ENCODE measurements at places on chromosomes 2 and 18.

DNA sequence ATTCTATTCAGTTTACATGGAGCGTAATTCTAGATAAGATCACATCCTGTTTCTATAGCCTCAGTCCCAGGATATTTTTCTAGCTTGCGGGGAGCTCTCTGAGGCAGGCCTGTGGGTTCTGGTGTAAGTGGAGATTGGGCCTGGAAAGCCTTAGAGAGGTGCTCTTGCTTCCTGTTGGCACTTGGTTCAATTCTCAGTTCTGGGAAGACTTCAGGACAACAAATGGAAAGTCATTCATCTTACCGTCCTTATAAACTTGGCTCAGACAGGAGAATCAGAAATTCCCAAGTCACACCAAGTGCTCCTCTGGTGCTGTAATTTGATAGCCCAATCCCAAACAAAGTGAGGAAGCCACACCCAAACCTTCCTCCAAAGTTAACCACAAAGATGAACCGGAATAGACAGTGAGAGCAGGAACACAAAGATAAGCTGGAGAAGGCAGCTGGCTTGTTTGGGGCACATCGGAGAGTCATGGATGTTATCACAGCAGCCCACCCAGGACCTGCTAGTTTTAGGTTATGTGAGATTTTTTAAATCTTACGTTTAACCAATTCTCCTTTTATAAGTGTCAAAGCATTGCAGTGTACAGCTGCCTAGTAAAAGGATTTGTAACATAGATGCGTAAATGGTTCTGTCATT is 144.3 kb upstream of the MAP3K20 start:
- DNase-seq = no peak

DNA sequence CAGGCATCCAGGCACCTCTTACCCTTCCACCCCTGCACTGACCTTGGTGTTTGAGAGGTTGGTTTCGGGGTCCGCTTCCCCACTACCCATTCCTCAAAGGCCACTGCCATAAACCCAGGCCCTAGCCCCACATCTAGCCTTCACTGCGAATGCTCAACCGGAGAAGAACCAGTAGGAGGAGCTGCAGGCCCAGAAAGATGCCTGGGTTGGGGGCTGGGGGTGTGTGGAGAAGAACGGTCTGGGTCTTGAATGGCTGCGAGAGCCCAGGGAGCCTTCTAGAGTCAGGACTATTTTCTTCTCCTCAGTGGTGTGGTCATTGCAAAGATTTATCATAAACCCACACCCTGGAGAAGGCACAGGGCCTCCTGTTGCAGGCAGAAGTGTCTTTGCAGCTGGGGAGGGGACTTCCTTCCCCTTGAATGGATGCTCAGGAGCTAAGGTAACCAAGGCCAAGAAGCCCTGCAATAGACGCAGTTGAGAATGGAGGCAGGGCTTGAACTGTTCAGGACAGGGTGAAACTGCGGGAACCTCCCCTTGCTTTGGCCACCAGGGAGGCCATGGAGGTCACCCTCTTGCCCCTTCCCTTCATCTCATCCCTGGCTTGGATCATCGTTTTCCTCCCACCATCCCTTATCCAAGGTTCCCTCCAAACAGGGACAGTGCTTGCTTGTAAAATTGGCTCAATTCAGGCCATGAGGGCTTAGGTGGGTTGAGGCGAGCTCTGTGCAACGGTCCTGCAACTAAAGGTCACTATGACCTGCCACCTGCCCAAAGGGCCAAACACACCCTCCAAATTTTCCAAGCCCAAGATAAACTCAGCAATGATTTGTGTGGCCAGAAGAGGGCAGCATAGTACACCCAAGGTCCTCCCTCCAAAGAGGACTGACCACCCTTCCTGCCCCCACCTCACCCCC is 20.9 kb downstream of the THNSL2 start:
- DNase-seq = peak; percentile 41

DNA sequence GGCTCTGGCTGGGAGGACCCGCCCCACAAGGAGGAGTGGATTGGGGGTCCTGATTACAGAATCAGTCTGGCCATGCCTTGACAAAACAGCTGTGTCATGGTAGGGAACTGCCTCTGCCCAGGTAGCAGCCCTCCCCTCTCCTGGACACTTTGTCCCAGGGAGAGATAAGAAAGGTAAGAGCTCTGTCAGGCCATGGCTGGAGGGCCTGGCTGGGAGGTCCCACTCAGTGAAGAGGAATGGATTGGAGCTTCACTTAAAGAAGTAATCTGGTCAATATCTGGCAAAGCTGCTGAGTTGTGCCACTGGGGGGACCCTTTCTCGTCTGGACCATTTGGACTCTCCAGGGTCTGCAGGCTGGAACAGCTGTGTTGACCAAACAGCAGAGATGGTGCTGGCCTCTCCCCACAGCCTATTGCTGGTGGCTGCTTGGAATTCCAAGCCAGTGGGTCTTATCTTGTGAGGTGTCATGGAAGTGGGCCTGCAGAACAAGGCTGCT is 75.4 kb downstream of the EPC2 start:
- DNase-seq = no peak

DNA sequence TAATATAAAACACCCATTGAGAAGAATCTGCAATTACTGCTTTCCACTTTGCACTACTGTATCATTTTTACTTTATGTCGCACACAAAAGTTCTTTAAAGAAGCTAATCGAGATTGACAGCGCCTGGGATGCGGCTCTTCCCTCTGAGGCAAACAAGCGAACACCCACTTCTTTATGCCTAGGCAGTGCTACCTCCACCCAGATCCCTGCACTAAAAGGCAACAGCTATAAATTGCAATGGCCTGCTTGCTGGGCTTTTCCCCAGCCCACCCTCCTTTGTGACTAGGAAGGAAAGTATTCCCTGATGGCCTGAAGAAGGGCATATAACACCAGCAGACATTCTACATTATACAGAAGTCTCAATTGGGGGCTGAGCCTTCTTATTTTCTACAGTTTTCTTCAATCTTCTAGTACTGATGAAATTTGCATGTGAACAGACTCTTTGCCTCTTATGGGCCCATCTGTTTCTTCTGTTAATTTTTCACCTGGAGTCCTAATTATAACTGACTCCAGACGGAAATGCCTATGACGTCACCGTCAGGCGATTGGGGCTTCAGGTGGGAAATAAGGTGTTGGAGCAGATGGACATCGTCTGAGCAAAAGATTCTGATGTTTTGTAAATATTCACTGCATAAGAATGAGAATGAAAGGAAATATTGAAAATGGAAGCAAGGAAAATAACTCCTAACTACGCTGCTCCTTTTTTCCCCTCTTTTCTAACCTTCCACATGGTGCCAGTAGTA is 138.9 kb upstream of the DCC start:
- no peak for DNase-seq

GRCh38 chr2:46776687-46777327 is 138.8 kb downstream of the MCFD2 start:
- peak; percentile 60 for DNase-seq

DNA sequence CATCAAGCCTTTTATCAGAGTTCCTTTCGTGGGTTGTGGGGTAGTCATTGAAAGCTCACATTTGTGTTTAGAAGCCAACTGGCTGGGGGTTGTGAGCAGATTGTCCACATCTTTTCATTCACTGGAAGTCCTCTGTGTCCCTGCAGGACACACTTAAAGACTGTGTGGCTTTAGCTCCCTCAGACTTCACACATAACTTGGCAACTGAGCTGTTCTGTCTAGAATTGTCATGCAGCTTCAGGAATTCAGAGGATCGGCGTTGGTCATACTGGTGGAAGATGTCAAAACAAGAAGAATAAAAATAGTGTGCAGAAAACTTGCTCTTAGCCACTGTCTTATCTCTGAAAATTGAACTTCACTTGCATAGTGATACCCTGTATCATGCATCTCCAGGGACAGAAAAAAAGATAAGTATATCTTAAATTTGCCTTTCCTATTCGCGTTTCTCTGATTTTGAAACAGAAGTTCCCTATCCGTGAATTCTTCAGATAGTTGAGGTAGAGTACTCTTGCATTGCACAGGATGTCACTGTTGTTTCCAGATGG is 49.6 kb downstream of the TRAPPC12 start:
- DNase-seq = no peak

GRCh38 chr2:20327370-20327769 is 23.3 kb downstream of the PUM2 start:
- DNase-seq = no peak

- peak; percentile 4 for DNase-seq
Measured at GRCh38 chr2:192286093-192286701, 91.5 kb upstream of the TMEFF2 start.

- no peak for DNase-seq
Measured at GRCh38 chr18:79938196-79938595, 13.3 kb downstream of the SLC66A2 start.

- DNase-seq = no peak
Measured at GRCh38 chr18:23658285-23658684, 4.4 kb downstream of the ANKRD29 start.

DNA sequence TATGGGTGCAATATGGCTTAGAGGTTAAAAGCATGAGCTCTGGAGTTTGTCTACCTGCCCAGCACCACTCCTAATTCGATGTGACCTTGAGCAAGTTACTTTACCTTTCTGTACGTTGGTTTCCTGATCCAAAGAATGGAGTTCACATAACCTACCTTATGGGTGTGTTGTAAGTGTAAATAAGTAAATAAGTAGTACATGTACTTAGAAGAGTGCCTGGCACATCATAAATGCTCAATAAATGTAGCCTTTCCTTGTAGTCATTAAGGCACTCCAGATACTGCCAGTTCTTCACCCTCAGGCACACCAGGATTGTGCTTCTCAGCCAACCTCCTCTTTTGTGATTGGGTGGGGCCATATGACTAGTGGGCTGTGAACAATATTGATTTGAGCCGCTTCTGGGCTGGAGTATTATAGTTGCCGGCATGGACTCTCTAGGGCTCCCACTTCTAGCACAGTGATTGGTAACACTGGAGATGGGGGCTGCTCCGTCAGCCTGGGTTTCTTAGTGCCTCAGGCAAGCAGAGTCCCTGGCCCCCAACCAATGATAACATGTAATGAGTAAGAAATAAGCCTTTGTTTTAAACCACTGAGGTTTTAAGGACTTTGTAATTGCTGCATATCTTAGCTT is 101.7 kb upstream of the NOSTRIN start:
- DNase-seq = no peak

- DNase-seq = no peak
Measured at GRCh38 chr2:235325151-235325550, 168.7 kb upstream of the AGAP1 start.

GRCh38 chr2:187994464-187995331 is 297.0 kb upstream of the GULP1 start:
- no peak for DNase-seq

GRCh38 chr2:137797641-137798040 is 166.6 kb upstream of the HNMT start:
- no peak for DNase-seq

DNA sequence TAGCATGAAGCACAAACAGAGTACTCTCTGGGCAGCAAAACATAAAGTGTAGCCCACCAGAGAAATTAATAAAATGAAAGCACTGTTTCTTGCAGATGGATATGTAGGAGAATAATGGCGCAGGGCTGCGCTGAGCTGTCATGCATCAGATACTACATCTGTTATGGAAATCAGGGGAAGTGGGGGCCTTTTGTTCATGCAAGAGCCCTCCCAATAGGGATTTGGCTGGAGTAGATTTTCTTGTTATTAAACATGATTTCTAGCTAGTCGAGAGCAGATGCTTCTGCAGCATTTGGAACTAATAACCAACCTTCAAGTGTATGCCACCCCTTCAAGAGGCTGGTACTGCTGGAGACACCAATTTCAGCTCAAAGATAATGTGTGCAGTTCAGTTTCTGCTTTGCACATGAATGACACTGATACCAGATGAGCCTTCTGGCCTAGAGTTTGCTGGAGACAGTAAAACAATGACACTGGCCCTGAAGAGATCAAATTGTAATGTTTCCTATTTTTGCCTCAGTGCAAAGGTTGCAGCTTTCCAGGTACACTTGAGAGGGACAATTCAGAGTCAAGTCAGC is 58.0 kb downstream of the RND3 start:
- no peak for DNase-seq

GRCh38 chr2:172833898-172834297 is 98.3 kb downstream of the RAPGEF4 start:
- DNase-seq = no peak

DNA sequence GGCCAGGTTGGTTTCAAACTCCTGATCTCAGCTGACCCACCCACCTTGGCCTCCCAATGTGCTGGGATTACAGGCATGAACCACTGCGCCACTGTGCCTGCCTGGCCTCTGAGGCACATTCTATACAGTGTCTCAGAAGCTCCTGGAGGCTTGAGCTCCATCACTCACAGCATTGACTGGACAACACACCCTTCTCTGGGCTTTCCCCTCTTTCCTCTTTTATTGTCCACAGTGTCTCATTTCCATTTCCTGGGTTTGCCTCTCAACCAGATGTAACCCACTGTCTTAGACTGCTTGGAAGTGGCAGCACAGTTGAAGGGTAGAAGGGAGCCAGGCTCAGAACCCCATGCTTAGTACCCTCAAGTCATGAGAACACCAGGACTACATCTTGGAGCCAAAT is 208.1 kb downstream of the MTX2 start:
- no peak for DNase-seq

DNA sequence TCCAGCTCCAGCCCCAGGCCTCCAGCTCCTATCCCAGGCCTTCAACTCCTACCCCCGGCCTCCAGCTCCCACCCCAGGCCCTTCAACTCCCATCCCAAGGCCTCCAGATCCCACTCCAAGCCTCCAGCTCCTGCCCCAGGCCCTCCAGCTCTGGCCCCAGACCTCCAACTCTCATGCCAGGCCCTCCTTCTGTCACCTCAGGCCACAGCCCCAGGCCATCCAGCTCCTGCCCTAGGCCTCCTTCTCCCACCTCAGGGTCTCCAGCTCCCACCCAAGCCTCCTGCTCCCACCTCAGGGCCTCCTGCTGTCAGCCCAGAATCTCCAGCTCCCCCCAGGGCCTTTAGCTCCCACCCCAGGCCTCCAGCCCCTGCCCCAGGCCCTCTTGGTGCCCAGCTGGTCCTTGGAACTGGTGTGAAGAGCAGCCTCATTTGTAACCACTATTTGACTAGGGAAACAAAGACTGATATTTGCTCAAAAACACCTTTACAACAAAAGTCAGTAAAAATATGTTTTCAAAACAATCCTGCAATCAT is 67.8 kb upstream of the SALL3 start:
- DNase-seq = no peak

DNA sequence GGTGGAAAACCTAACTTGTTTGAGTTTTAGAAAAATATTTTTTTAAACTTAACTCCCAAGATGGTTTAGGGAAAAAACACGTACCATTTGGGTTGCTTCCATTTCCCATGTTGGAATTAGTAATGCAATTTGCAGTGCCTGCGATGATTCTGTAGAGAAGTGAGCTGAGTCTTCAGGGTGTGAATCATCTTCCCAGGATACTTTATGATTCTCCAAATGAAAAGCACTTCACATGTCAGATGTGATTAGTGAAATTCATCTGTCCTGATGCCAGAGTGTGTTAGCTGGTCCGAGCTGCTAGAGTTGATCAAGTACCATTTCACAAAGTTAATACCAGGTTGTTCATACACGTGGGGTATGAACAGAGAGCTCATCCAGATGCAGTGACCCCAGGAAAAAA is 59.1 kb downstream of the ACOXL start:
- no peak for DNase-seq

DNA sequence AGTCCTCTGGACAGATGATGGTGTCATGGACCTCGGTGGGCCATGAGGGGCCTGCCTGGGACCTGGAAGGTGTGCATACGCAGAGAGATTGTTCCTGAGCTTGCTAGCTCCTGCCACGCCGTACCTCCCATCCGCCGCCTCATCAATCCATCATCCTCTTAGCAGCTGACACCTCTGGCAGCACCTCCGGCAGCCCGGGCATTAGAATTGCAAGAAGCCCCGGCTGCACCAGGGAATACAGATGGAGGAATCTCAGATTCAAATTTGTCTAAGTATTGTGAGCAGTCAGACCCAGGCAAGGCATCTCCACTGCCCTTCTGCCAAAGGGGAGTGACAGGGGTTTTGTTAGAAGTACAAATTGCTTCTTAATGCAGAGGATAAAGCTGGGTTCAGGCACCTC is 4.5 kb downstream of the C1QL2 start:
- no peak for DNase-seq
